ENCODE measurements at places on chromosomes 1 and 21. TPM values are rescaled to one million over a fixed set of nuclear protein-coding genes. Genes with fewer than 3 reads are reported as not detected.

The SERPINC1 gene
- polyA plus RNA-seq, result 0.43 TPM

The GCSAML gene
- 0.48 TPM for polyA plus RNA-seq

The VWA5B1 gene
- polyA plus RNA-seq, result 0.05 TPM

The ATXN7L2 gene
- 19.6 TPM for polyA plus RNA-seq

The CRNN gene
- 0.43 TPM for polyA plus RNA-seq

The ADAMTS1 gene
- polyA plus RNA-seq, result 18.3 TPM

The ROR1 gene
- polyA plus RNA-seq, result 1.5 TPM

The LCE6A gene
- 1.1 TPM for polyA plus RNA-seq

The PADI1 gene
- 0.57 TPM for polyA plus RNA-seq

The C4BPB gene
- polyA plus RNA-seq, result 1.1 TPM

The FLG2 gene
- 1.8 TPM for polyA plus RNA-seq

The C1QA gene
- 192 TPM for polyA plus RNA-seq

The DMBX1 gene
- polyA plus RNA-seq, result 0.21 TPM

The MYCL gene
- polyA plus RNA-seq, result 8.9 TPM

The CYP4A22 gene
- 0.02 TPM for polyA plus RNA-seq

The LAX1 gene
- polyA plus RNA-seq, result 5.1 TPM

DNA sequence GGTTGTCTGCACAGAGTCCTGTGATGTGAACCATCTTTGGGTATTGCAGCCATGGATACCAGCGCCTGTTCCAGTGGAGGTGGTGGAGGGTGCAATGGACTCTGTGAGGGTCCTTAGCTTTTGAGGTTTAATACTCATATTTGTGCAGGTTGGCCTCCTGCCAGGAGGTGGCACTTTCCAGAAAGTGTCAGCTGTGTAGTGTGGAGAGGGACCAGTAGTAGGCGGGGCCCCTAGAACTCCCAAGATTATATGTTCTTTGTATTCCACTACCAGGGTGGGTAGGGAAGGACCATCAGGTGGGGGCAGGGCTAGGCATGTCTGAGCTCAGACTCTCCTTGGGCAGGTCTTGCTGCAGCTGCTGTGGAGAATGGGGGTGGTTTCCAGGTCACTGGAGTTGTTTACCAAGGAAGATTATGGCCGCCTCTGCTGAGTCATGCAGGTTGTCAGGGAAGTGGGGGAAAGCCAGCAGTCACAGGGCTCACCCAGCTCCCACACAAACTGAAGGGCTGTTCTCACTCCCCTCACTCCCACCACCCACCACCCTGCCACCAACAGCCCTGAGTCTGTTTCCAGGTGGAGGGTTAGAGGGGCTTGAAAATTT is 31.2 kb upstream of the ZNF678 start:
- no peak overlapping the region for H3K27ac ChIP-seq
- H3K4me1 ChIP-seq, result no peaks in the 10 kb centered on the region
- H3K27me3 ChIP-seq, result no peaks in the 10 kb centered on the region
- H3K36me3 ChIP-seq, result no peaks in the 10 kb centered on the region

- no peaks in the 10 kb centered on the region for H3K36me3 ChIP-seq
- H3K27ac ChIP-seq, result no peak overlapping the region
- H3K4me3 ChIP-seq, result no peak overlapping the region
- H3K4me1 ChIP-seq, result no peaks in the 10 kb centered on the region
These were observed 14.1 kb upstream of the DPT start for GRCh38 chr1:168742994-168743650.

DNA sequence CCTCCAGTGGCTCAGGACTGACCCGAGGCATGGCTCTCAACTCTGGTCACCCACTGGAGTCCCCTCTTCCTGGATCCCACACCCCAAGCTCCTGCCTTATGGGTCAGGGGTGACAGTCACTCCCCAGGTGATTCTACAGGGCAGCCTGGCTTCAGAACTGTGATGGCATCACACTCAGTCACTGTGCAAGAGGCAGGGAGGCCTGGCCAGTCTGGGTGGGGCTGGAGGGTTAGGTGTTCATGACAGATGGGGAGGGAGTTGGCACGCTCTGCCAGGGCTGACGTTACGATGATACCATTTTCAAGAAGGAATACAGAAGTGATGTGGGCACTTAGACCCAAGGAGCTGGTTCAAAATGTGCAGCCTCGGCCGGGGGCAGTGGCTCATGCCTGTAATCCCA is 25.2 kb upstream of the ABCG1 start:
- H3K4me1 ChIP-seq, result peaks cover 29% of the 10 kb centered on the region
- no peak for DNase-seq
- no peak overlapping the region for H3K4me3 ChIP-seq
- H3K36me3 ChIP-seq, result no peaks in the 10 kb centered on the region
- H3K27me3 ChIP-seq, result no peaks in the 10 kb centered on the region

GRCh38 chr1:38565020-38565491 is 294.5 kb downstream of the RRAGC start:
- H3K4me3 ChIP-seq, result no peak overlapping the region
- no peak for DNase-seq
- H3K36me3 ChIP-seq, result no peaks in the 10 kb centered on the region

GRCh38 chr1:151520359-151520758 is 9.2 kb downstream of the CGN start:
- H3K27ac ChIP-seq, result no peak overlapping the region
- no peaks in the 10 kb centered on the region for H3K27me3 ChIP-seq
- no peak for DNase-seq
- no peak overlapping the region for H3K4me3 ChIP-seq
- H3K4me1 ChIP-seq, result no peaks in the 10 kb centered on the region
- no peaks in the 10 kb centered on the region for H3K36me3 ChIP-seq

GRCh38 chr1:231055271-231055670 is 15.2 kb upstream of the FAM89A start:
- DNase-seq, result no peak
- no peak overlapping the region for H3K4me3 ChIP-seq
- no peak overlapping the region for H3K27ac ChIP-seq
- no peaks in the 10 kb centered on the region for H3K36me3 ChIP-seq
- no peaks in the 10 kb centered on the region for H3K4me1 ChIP-seq

DNA sequence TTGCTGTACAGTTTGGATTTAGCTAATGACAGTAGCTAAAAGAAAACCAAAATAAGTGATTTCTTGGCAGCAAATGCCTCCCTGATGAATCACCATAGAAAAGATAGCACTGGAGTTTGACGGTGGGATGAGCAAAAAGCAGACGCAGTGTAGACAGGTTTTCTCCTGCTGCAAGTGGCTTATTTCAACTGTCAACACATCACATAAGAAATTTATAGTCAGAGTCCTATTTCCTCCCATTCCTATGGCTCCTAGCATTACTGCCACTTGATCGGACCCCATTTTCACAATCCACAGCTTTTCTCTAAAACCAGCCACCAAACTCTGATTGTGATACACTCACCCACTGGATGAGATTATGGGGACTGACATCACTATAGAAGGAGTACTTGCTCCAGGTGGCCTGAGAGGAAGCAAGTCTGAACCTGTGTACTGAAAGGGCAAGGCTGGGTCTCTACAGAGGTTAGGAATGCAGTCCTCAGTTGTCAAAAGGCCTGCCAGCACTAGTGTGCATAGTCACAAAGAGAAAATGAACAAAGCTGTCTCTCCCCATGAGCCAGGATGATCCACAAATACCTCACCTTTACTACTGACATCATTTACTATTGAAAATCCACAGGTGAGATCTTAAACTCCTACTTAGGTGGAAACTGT is 359.8 kb downstream of the LTN1 start:
- H3K4me3 ChIP-seq, result no peak overlapping the region
- H3K27ac ChIP-seq, result no peak overlapping the region
- H3K27me3 ChIP-seq, result no peaks in the 10 kb centered on the region
- H3K36me3 ChIP-seq, result no peaks in the 10 kb centered on the region

GRCh38 chr1:79662596-79662995 is 656.1 kb upstream of the ADGRL4 start:
- no peaks in the 10 kb centered on the region for H3K36me3 ChIP-seq
- no peaks in the 10 kb centered on the region for H3K27me3 ChIP-seq
- no peak overlapping the region for H3K27ac ChIP-seq
- no peak for DNase-seq
- no peaks in the 10 kb centered on the region for H3K4me1 ChIP-seq
- no peak overlapping the region for H3K4me3 ChIP-seq

GRCh38 chr1:231603598-231604275 is 22.9 kb upstream of the DISC1 start:
- no peaks in the 10 kb centered on the region for H3K27me3 ChIP-seq
- no peaks in the 10 kb centered on the region for H3K36me3 ChIP-seq
- peak overlapping the region; percentile 80 for H3K27ac ChIP-seq

DNA sequence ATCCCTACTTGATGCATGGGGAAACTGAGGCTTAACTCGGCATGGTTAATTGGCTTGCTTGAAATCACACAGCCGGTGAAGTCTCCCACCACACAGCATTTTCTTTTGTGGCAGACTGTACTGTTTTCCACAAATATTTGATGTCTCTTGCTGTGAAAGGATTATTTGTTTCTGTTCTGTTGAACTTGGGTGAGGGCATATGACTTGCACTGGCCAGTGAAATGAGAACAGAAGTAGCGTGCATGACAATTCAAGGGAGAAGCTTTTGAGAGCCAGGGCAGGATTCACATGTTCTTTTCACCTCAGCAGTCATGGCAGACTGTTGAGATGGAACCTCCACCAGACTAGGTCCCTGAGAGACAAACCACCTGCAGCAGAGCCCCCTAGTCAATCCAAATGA is 11.7 kb upstream of the AK2 start:
- H3K27ac ChIP-seq, result no peak overlapping the region
- H3K27me3 ChIP-seq, result no peaks in the 10 kb centered on the region
- no peak overlapping the region for H3K4me3 ChIP-seq
- no peaks in the 10 kb centered on the region for H3K4me1 ChIP-seq

GRCh38 chr1:24084050-24084449 is 27.9 kb downstream of the MYOM3 start:
- H3K4me1 ChIP-seq, result peaks cover under 1% of the 10 kb centered on the region
- H3K27me3 ChIP-seq, result no peaks in the 10 kb centered on the region
- no peak overlapping the region for H3K27ac ChIP-seq
- DNase-seq, result no peak

GRCh38 chr21:44506279-44507255 is 33.4 kb downstream of the KRTAP10-1 start:
- no peaks in the 10 kb centered on the region for H3K36me3 ChIP-seq
- peaks cover 3% of the 10 kb centered on the region for H3K27me3 ChIP-seq
- H3K4me3 ChIP-seq, result no peak overlapping the region

- no peak for DNase-seq
- H3K4me3 ChIP-seq, result peak overlapping the region; percentile 70
- peak overlapping the region; percentile 93 for H3K27ac ChIP-seq
- H3K27me3 ChIP-seq, result no peaks in the 10 kb centered on the region
These were observed 1.6 kb downstream of the UBASH3A start for GRCh38 chr21:42405064-42406013.

- H3K4me3 ChIP-seq, result no peak overlapping the region
- H3K27me3 ChIP-seq, result no peaks in the 10 kb centered on the region
- H3K36me3 ChIP-seq, result peaks cover 17% of the 10 kb centered on the region
- no peaks in the 10 kb centered on the region for H3K4me1 ChIP-seq
- no peak for DNase-seq
- no peak overlapping the region for H3K27ac ChIP-seq
These were observed 45.3 kb downstream of the WASF2 start for GRCh38 chr1:27444632-27445031.

DNA sequence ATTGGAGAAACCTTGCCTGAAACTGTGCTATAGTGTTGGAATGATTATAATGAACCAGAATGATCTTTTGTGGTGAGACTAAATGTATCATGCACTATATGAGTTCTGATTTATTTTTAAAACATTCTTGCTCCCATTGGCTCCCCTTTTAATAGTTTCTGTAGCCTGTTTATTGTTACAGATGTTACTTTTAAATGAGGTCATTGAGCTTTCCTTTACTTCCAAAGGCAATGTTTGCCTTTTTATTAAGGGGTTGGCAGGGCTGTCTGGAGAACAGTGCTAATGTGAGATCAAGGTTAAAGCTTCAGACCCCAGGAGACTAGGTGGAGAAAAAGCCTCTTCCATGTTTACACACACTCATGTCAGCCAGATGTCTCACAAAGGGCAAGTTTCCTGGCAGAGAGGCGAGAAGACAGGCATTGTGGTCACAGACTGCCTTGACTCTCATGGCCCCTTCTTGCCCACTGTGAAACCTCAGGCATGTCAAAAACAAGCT is 120.6 kb upstream of the RAVER2 start:
- no peaks in the 10 kb centered on the region for H3K4me1 ChIP-seq
- H3K4me3 ChIP-seq, result no peak overlapping the region
- H3K27ac ChIP-seq, result no peak overlapping the region
- no peaks in the 10 kb centered on the region for H3K27me3 ChIP-seq
- no peak for DNase-seq
- H3K36me3 ChIP-seq, result no peaks in the 10 kb centered on the region

GRCh38 chr1:26370591-26371382 is 1.8 kb downstream of the ZNF683 start:
- no peak for DNase-seq
- no peaks in the 10 kb centered on the region for H3K27me3 ChIP-seq
- no peak overlapping the region for H3K27ac ChIP-seq
- no peaks in the 10 kb centered on the region for H3K36me3 ChIP-seq
- H3K4me3 ChIP-seq, result no peak overlapping the region

GRCh38 chr1:59151860-59152259 is 145.0 kb upstream of the FGGY start:
- H3K27ac ChIP-seq, result no peak overlapping the region
- peaks cover 5% of the 10 kb centered on the region for H3K27me3 ChIP-seq
- H3K4me3 ChIP-seq, result no peak overlapping the region

DNA sequence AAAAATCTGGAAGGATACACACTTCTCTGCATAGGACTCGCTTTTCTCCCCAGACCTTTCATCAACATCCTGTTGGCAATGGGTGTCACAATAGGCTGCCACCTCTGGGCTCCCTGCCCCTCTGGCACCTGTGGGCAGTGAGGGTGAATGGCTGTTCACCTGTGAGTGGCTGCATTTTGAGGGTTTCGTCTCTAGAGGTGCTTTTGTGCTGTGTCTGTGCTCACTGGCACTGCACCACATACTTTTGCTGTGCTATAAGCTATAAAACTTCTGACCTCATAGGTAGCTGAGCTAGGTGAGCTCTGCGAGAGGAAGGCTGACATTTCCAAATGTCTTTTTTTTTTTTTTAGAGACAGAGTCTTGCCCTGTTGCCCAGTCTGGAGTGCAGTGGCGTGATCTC is 35.9 kb downstream of the SLC30A1 start:
- DNase-seq, result no peak

GRCh38 chr1:19940486-19941205 is 17.2 kb upstream of the PLA2G2E start:
- H3K27ac ChIP-seq, result no peak overlapping the region
- no peaks in the 10 kb centered on the region for H3K27me3 ChIP-seq
- no peak for DNase-seq
- no peaks in the 10 kb centered on the region for H3K36me3 ChIP-seq

DNA sequence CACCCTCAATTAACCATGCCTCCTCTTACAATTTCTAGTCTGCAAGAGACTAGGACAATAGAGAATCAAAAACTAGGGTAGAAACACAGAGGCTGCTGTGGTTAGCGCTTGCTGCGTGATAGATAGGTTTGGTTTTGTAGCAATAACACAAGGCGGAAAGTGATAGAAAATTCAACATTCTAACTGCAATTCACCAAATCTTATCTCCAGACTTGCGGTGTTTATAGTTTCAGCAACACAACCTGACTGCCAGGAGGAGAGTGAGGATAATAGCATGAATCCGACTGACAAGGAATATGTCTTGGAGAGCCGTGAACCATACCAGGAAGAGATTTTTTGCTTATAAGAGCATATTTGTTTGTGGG is 30.7 kb upstream of the IFNAR2 start:
- no peak overlapping the region for H3K4me3 ChIP-seq
- no peaks in the 10 kb centered on the region for H3K36me3 ChIP-seq
- H3K27me3 ChIP-seq, result peaks cover 2% of the 10 kb centered on the region
- peak overlapping the region; percentile 0 for H3K27ac ChIP-seq
- no peaks in the 10 kb centered on the region for H3K4me1 ChIP-seq
